ENCODE measurements at places on chromosomes 16 and 17. TPM values are rescaled to one million over a fixed set of nuclear protein-coding genes. Genes with fewer than 3 reads are reported as not detected.

Gene PIK3R6
- total RNA-seq = 0.79 TPM

GRCh38 chr17:11986942-11987329 lies 10.3 kb downstream of the ZNF18 start:
- DNase-seq = no peak

Gene PHOSPHO1
- 0.41 TPM for total RNA-seq

DNA sequence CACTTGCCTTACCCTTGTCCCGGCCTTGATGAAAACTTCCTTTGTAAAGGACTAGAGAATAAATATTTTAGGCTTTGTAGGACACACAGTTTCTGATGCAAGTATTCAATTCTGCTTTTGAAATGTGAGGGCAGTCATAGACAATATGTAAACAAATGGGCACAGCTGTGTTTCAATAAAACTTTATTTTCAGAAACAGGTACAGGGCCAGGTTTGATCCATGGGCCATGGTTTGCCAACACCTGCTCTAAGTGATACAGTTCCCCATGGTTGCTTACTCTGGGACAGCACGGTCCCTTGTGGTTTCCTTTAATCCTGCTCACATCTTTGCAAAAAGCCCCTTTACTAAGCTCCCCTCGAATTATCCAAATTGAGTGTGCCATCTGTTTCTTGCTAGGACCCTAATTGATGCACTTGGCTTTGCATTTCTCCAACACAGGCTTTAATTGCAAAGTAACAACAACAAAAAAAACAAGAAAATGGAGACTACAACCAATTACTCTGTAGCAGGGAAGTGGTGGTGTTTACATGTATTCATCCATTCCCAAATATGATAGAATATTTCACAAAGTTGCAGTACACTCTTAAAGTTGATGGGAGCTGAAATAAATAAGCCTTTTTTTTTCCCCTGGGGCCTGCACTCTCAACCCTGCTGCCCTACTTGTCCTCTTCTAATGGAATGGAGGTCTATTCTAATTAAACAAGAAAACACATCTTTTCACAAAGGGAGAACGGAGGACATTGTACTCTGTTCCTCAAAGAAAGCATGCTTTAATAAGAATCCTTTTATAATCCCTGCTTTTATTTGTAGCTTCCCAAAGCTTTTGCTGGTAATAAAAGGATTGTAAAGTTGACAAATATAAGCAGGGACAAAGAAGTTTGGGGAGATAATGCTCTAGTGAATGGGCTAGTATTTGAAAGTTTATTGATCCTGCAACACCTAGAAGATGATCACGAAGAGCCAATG lies 37.7 kb upstream of the TOX3 start:
- DNase-seq = no peak

DNA sequence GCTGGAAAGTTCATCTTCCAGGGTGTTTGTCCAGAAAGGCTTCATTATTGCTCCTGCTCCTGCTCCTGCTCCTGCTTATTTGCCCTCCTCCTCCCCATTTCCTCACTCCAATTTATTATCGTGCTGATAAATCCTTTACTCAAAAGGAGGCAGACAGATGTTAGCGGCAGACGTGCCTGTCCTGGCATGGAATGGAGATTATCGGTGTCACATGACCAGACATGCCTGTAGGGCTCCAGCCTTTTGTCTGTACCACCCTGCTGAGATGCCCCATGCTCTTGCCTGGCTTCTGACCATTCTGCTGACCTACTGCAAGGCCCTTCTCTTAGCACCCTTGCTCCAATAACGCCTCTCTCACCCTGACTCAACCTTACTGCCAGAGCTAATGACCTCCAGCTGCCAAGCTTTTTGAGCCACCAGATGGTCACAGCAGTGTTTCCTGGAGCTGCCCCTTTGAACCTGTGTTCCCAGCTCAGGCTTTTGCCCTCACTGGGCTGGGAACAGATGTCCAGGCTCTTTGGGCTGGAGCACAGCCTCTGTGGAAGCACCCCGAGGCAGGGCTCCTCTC lies 12.8 kb downstream of the DNAH9 start:
- no peak for DNase-seq

GRCh38 chr17:50274142-50274896 lies at the start of gene TMEM92:
Gene TMEM92 (plus strand): TSS chr17:50274466. CDS start chr17:50274502, 36 bp downstream.
- no peak for DNase-seq

Gene PIGQ
- total RNA-seq = 19.1 TPM

GRCh38 chr16:28003021-28003865 lies 60.3 kb downstream of the GSG1L start:
- DNase-seq = no peak

- DNase-seq = no peak
Observed at GRCh38 chr16:81624760-81625543, 154.1 kb upstream of the PLCG2 start.

DNA sequence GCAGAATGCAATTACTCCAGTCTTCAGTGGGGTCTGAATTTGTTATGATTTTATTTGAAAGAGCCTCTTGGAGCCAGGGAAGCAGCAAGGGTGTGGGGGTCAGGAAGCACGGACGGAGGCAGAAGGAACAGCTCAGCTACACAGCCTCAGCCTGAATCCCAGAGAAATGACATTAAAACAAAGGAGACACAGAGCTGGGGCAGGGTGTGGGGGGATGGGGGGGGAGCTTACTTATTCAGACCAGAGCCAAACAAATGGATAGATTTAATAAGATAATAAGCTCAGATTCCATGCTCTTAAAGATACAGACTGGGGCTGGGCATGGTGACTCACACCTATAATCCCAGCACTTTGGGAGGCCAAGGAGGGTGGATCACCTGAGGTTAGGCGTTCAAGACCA lies 195.3 kb downstream of the ZNF423 start:
- DNase-seq = no peak

Gene OR3A3
- total RNA-seq = not detected

DNA sequence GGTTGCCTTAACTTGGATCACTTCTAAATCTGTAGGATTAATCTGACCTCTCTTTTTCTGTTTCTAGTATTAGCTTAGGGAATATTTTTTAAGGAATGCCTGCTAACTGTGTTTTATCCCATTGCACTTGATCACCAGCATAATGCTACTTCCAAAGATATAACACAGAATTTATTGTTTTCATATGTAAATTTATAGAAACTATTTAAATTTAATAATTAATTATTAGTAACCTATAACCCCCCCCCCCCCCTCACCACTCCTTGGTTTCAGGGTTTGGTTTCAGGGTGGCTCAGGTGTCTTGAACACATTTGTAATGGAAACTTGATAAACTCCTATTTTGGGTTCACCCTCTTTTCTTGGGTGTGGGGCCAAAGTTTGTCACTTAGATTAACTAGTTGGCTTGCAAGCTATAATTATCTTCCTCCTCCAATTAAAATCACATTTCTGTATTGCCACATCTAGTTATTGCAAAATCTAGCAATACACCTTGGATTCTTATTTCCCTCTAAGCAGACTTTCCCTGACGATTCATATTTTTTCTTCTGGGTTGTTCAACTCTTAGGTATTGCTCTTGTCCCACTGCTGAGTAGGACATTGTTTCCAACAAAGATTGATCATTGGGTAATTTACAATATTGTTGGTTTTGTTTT lies 18.3 kb downstream of the KRT12 start:
- no peak for DNase-seq

GRCh38 chr17:28549236-28550132 lies 2.9 kb downstream of the UNC119 start:
- DNase-seq = no peak

GRCh38 chr17:38796451-38797157 lies 2.8 kb downstream of the PIP4K2B start:
- DNase-seq = no peak

Gene MYH8
- total RNA-seq = not detected

DNA sequence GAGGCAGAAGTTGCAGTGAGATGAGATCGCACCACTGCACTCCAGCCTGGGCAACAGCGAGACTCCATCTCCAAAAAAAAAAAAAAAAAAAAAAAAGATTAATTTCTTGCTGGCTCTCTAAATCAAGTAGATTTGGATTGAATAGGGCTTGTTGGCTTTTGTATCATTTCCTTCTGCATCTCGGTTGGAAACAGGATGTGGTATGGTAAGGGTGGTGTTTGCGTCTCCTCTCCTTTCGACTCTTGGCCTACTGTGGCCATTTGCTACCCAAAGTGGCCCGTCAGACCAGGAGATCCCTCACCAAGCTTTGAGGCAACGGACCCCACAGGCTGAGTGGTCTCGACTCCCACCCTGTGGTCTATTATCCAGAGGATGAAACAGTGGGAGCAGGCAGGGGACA lies 168.0 kb upstream of the IRX3 start:
- no peak for DNase-seq

- DNase-seq = peak; percentile 82
Observed at GRCh38 chr16:57810197-57811031, 8.1 kb upstream of the KIFC3 start.

DNA sequence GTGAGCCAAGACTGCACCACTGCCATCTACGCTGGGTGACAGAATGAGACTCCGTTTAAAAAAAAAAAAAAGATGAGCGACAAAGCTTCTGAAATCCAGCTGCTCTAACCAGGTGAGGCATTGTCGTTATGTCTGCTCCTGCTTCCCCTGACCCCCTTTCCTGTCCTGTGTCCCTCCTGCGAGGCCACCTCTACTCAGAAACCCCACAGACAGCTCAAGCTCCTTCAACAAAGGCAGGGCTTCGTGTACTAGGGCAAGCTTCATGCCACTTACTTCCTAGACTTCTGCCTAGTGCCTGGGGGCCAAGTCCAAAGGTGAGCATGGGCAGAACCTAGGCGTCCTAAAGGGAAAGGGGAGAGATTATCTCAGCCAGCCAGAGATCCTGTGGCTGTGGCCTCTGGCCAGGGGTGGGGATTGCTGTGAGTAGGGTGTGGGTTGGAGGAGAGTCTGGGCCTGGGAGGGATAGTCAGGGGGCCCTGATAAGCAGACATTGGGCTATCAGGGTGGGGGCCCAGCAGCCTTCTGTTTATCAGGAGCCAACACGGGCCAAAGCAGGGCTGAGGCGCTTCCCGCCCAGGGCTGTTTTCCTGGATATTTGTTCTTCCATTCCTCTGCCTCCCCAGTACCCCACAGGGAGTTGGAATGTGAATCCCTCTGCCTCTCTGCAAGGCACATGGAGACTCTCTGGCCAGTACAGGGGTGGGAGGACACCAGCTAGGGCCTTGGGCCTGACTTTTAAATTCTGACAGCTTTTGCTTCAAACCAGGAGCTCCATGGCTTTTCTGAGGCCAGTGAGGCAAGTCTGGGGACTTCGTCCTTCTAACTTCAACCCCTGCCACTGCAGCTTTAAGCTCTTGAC lies 10.4 kb downstream of the ERAL1 start:
- DNase-seq = peak; percentile 71

- no peak for DNase-seq
Observed at GRCh38 chr17:73831699-73832098, 187.5 kb upstream of the SDK2 start.

Gene NLRC3
- 0.81 TPM for total RNA-seq

DNA sequence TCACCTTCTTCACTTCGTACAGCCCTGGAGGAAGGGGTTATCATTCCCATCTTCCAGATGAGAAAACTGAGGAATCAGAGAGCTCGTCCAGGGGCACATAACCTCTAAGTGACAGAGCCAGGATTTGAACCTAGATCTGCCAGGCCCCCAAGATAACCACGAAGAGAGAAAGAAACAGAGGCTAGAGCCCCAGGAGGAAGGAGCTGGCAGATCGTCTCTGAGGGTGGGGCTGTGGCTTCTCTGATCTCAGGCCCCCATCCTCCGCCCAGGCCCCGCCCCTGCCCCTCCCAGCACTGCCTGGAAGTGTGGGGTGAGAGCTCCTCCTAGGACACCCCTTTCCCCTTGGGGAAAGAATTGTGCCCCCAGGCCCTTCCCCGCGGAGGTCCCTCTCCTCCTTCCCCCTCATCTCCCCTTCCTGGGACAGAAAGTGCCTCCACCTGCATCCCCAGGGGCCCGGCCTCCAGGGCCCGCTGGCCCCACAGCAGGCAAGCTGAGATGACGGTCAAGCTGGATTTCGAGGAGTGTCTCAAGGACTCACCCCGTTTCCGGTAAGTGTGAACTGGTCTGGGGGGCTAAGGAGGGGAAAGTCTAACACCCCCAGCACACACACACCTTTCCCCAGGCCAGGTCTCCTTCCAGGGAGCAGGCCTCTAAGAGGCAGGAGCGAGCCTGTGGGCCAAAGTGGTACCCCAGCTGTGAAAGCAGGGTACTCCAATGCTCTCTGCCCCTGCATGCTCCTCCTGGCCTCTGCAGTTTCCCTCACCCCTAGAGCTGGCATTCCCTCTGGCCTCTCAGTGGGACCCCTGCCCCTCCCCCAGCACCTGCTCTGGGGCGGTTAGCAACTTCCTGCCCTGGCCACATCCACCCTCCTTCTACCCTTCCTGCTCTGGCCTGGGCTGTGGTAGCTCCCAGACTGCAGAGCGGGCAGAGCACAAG lies at the start of gene ACAP1:
TSS of gene ACAP1 (plus strand) at position 290 of the 936 bp plus-strand sequence. CDS start at position 496, 206 bp downstream.
- DNase-seq = no peak

DNA sequence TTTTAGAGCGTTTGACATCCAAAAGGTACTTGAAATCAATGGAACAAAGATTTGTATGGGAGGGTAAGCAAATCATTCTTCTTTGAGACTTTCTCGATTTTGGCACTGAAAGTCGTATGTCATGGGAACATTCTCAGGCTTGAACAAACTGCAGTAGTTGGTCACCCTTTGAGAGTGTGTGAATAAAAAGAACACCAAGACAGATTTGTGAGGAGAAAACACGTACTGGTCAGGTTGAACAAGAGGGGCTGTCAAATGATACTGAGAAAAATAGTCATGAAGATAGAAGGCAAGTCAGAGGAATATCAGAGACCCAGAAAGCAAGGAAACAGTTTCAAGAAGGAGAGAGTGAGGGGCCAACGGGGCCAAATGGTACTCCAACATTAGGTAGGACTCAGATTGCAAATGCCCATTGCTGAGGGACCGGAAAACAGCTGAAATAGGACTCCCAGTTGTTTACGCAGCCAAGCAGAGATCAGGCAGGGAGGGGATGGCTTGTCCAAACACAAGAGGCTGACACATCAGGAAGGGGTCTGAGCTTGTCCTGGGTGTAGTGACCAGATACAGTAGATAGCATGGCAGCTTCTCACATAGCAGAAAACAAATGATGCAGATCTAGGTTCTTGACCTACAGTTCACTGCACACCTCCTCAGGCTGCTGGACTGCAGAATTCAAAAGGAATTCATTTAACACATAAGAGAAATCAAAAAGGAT lies 74.5 kb upstream of the MYOCD start:
- no peak for DNase-seq

GRCh38 chr17:12599186-12599920 lies 66.3 kb upstream of the MYOCD start:
- no peak for DNase-seq

GRCh38 chr16:55284718-55285099 lies 39.3 kb upstream of the IRX6 start:
- no peak for DNase-seq

- DNase-seq = no peak
Observed at GRCh38 chr16:86200722-86201121, 301.8 kb downstream of the IRF8 start.

Data from left cardiac atrium (tissue), 4 donors.